Activated CD4-positive, alpha-beta T cell treated with anti-CD3 and anti-CD28 coated beads, Interleukin-2, amount 50 U/mL, for 24 hours (primary cell): ENCODE measurements at places on chromosomes 7 and 10.

- no peak for DNase-seq
These were observed 62.3 kb upstream of the DGKI start for GRCh38 chr7:137909042-137909441.

- no peak for DNase-seq
These were observed 232.1 kb upstream of the GRB10 start for GRCh38 chr7:51014811-51015210.

DNA sequence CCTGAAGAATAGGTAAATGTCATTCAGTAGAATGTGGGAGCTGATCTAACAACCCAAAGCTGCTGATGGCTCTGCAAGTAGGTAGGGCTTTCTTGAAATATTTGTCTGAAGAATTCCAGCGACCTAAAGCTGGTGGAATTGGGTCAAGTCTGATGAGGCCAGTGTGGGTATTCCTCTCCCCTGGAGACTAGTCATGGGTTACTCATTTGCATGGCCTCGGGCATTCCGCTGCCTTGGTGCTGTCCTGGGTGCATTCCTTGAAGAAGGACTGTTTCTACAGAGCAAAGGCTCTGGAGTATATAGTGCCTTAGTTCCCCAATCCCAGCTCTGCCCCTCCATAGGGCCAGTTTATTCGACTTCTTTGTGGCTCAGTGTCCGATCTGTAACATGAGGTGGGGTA, 19.2 kb downstream of the PDK4 start:
- no peak for DNase-seq

DNA sequence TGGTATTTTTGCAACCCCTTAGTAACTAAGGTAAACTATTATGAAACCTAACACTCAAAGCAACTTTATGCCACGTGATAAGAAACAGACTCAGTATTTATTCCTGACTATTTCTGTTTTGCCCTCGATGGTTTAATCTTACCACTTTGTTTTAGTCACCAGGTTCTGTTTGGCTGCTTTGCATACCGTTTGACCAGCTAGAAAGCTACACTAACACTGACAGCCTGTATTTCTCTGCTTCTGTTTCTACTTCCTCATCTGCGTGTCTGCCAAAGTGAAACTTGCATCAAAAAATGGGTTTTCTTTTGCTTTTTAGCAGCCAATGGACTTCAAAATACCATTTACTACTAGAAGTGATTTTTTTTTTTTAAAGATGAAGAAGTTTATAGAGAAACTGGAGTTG, 802.5 kb downstream of the GRM8 start:
- DNase-seq: no peak

GRCh38 chr7:48428091-48428684, 256.9 kb downstream of the ABCA13 start:
- no peak for DNase-seq

DNA sequence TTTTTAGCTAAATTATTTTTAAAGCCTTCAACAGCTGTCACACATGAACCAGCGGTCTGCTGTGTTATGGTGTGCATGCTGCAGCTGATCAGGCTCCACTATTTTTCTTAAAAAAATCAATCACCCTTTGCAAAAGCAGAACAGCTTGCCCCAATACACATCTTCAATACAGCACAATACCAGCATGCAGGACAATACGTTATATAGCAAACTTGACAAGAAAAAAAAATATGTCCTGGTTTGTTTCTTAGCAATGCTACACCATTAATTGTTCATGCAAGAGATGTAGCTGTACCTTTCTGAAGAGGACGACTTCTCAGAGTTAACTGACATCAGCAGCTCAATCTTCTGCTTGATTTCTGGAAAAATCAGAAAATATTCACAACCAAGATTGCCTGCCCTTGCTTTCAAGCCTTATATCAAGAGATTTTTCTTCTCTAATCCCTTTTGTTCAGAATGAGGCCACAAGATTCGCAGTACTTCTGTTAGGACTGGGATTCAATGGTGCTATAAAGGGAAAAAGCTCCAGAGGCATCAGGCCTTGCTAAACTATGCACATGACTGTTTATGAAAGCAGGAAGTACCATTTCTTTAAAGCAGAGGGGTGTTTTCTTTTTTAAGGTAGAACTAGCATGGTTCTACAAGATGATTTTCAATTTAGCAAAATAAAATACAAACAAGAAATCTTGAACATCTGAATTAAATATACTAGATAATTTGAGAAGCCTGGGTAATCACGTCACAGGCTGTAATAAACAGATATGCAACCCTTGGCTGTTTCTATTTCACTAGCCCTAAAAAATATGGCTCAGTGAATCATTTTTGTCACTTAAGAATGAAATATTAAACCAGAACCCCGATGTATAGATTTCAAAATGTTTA, 120.0 kb downstream of the SRPK2 start:
- DNase-seq: no peak

GRCh38 chr10:16788125-16788524, 29.1 kb downstream of the RSU1 start:
- no peak for DNase-seq

DNA sequence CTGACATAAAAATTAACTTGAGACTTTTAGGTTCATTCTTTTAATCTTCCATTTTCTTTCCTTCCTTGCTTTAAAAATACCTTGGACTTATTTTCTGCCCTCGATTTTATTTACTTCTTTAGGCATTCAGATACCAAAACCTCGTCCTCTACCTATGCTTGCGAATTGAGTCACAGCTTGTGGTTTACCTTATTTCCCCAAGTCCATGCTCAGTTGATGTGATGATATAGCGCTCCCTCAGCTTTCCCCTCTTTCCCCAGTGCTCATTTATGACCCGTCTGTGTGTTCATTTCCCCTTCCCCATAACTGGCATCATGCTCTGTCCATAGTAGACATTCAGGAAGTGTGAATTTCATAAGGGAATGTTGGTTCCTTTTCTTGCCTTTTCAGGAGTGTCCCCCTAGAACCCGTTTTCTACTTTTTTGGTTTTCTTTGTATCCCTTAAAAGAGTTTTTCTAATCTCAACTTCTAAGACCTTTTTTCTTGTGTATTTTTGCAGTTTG, 19.1 kb upstream of the PRKRIP1 start:
- no peak for DNase-seq

- no peak for DNase-seq
These were observed 68.9 kb upstream of the ADO start for GRCh38 chr10:62735464-62736167.

GRCh38 chr10:1163204-1163660, 107.0 kb downstream of the WDR37 start:
- DNase-seq: no peak

DNA sequence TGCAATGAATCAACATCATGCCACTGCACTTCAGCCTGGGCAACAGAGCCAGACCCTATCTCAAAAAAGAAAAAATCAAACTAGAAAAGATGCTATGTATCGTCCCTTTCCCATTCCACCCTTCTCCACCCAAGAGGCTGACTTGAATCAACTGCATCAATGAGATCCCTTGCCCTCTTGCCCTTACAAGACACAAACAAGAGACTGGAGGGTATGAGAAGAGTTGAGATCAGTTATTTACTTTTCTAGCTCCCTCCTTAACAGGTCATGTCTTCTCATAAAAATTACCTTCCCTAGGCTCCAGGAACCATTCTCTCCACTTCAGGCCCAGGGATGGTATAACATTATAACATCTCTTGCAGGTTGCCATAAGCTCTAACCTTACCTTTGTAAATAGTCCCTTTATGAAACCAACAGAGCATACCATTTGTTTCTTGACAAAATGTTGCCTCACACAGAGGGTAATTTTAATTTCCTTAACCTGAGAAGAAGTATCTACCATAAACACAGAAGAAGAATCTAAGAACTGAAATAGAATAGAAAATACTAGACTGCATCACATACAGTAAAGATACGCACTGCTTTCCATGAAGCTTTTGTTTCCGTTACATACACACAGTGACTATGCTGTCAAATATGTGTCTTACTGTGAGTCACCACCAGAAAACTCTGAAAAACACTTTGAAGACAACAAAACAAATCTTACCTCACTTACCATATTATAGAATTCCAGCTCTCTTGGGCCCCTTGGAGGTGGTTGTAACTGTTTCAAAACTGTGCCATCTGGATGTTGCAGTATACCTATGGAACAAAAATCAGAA, 30.5 kb downstream of the IPMK start:
- DNase-seq: no peak

DNA sequence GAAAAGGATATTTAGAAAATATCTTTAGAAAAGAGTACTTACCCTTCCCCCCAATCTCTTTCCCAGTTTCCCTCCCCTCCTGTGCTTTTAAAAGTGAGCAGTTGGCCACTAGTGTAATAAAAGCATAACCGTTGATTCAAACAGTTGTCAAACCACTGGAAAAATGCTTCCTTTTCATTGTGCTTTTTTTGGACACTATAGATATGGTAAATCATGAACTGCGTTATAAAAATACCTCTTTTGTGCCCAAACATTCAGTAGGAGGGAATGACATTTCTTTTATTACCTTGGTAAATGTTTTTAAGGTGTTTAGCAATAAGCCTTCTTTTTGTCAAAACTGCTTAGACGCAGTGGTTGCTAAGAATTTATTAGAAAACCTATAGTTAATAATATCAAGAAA, 232.4 kb downstream of the SLC25A13 start:
- DNase-seq: no peak
